ENCODE measurements at places on chromosomes 16 and 17. TPM values are rescaled to one million over a fixed set of nuclear protein-coding genes. Genes with fewer than 3 reads are reported as not detected.

Gene TEX19
- polyA plus RNA-seq: not detected

Gene CCL3
- not detected for polyA plus RNA-seq

Gene PIMREG
- polyA plus RNA-seq: 5.1 TPM

Gene CIITA
- 0.38 TPM for polyA plus RNA-seq

Gene CACNG4
- 0.27 TPM for polyA plus RNA-seq

Gene SHISA6
- polyA plus RNA-seq: 70.7 TPM

Gene TMEM235
- not detected for polyA plus RNA-seq

Gene TMEM88
- polyA plus RNA-seq: not detected

Gene GAA
- 2.6 TPM for polyA plus RNA-seq

Gene SLC35G6
- polyA plus RNA-seq: not detected

Gene CD300H
- not detected for polyA plus RNA-seq

Gene ANKS4B
- not detected for polyA plus RNA-seq

Gene DCTPP1
- polyA plus RNA-seq: 19.1 TPM

Measured in Purkinje cell (primary cell).